ENCODE measurements at places on chromosomes 7 and 10.

- no peak for DNase-seq
Measured at GRCh38 chr10:10911471-10911921, 106.2 kb upstream of the CELF2 start.

DNA sequence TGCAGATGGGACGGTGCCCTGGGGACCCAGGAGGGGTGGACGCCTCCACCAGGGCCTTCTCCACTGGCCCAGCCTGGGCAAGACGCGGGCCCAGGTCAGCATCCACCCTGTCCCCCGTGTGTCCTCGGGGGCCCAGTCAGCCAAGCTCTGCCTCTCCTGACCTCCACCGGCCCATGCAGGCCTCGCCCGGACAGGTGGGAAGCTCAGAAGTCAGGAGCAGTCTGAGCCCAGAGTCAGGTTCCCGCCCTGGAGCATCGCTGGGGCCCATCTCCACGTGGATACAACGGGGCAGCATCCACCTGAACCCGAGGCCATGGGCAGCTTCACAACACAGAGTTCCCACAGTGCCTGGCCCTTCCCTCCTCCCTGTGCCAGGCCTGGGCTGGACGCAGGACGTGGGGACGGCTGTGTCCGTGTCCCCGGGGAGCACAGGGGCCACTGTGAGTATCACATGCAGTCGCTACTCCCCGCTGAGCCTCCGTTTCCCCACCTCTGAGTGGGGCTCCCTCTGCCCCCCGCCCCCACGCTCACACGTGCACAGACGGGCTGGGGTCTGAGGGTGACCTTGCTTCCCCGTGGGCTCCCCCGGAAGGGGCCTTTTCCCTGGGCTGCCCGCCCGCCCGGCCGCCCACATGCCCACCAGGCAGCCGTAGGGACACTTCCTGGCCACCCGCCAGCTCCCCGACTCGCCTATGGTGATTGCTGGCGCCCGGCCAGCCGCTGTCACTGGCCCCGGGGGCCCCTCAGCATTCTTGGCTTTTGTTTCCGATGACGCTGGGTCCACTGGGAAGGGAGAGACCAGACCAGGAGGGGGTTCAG lies 64.3 kb downstream of the PDGFA start:
- DNase-seq = no peak

DNA sequence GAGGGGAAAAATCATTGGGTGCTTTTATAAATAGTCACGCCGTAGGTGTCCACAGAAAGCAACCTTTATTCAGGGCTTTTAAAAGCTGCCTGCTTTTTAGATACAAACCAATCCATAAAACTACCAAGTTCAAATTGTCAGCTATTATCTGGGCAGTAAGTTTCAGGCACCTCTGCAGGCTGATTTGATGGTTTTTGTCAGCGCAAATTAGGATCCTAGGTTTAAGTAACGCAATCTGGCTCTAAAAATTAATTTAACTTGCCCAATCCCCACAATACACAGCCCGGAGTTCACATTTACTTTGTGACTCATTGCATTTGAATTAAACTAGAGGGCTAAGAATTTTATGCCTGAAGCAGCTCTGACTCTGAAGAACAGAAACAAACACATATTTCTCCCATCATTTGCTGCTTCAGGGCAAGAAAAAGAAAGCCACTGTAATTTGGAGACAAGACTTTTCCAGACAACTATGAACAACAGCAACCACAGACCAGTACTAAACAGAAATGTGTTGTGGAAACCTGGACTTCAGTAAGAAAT lies 43.3 kb downstream of the NRP1 start:
- no peak for DNase-seq

DNA sequence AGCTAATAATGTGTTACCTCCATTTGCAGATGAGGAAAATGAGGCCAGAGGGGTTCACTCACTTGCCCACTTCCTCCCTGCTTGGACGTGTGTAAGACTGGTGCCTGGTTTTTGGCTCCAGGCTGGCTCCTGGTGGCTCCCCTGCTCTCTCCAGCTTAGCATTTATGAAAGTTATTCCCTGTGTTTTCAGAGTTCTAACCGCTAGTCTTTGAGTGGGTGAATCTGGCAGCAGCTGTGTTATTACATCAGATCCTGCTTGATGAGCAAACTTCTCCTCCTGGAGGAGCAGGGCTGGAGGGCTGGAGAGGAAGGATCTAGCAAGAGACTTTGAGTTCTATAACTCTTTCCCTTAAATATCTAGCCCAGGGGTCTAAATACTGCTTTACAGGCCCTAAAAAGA lies 80.9 kb upstream of the AGBL3 start:
- DNase-seq = no peak

DNA sequence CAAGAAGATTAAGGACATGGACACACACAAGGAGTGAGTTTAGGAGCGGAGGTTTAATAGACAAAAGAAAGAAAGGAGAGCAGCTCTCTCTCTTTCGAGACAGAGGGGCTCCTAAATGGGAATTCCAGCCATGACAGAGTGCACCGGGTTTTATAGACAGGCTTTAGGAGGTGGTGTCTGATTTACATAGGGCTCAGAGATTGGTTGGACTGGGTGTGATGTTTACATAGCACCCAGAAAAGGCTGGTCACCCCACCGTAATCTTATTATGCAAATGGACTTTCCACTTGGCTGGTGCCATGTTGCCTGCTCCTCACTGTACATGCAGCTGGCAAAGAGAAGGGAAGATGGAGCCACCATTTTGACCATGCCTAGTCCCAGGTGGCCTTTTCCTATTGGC lies 28.4 kb upstream of the MRC1 start:
- no peak for DNase-seq

GRCh38 chr7:112699725-112700513 lies 90.3 kb downstream of the TMEM168 start:
- no peak for DNase-seq

DNA sequence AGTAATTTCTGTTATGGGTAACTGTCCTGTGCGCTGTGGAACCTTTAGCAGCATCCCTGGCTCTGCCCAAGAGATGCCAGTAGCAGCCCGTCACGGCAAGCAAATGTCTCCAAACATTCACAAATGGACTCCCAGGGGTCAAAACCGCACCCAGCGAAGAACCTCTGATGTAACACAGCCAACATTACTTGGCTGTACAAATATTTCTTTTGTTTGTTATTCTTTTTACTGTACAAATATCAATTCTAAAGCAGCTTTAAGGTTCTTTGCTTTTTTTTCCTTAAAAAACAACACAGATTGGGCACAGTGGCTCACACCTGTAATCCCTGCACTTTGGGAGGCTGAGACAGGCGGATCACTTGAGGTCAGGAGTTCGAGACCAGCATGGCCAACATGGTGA lies 182.5 kb downstream of the KMT2E start:
- no peak for DNase-seq

- no peak for DNase-seq
Measured at GRCh38 chr7:142927085-142927745, 6.3 kb downstream of the TRPV5 start.

- no peak for DNase-seq
Measured at GRCh38 chr10:3131098-3131497, 41.5 kb downstream of the PITRM1 start.

GRCh38 chr7:131431289-131431688 lies 103.6 kb downstream of the MKLN1 start:
- DNase-seq = no peak

DNA sequence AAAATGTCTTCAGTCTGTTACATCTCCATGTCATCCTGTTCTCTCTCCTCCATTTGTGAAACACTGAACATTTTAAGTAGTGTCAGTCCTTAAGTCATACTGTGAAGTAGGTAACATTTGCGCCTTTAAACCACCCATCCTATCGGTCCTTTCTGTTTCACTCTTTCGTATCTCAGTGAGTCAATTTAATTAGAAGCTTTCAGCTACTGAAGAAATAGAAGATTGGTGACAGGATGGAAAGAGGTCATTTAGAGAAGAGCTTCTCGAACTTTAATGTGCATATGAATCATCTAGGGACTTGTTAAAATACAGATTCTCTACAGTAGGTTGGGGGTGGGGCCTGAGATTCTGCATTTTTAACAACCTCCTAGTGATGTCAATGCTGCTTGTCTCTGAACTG lies 113.4 kb downstream of the SRI start:
- no peak for DNase-seq

- DNase-seq = no peak
Measured at GRCh38 chr7:154387252-154387651, 335.1 kb downstream of the DPP6 start.

DNA sequence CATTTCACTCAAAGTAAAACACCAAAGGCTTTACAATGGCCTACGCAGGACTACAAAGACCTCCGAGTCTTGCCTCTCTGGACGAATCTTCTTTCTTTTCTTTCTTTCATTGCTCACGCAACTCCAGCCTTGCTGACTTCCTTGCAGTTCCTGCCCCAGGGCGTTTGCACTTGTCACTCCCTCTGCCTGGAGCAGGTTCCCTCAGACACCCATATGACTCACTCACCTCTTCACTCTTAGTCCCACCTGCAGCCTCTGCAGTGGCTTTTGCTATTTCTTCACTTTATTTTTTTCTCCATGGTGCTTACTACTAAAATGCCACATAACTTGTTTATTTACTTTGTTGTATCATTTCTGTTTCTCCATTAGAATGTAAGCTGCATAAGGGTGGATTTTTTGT lies 33.1 kb downstream of the GHRHR start:
- no peak for DNase-seq

DNA sequence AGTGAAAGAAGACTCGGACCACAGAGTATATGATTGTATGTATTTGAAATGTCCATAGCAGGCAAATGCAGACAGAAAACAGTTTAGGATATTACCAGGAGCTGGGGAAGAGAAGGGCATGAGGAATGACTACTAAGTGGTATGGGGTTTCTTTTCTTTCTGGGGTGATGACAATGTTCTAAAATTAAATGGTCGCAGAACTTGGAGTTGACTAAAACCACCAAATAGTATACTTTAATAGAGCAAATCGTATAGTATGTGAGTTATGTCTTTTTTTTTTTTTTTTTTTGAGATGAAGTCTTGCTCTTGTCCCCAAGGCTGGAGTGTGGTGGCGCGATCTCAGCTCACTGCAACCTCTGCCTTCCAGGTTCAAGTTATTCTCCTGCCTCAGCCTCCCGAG lies 34.6 kb downstream of the XRCC2 start:
- DNase-seq = no peak

DNA sequence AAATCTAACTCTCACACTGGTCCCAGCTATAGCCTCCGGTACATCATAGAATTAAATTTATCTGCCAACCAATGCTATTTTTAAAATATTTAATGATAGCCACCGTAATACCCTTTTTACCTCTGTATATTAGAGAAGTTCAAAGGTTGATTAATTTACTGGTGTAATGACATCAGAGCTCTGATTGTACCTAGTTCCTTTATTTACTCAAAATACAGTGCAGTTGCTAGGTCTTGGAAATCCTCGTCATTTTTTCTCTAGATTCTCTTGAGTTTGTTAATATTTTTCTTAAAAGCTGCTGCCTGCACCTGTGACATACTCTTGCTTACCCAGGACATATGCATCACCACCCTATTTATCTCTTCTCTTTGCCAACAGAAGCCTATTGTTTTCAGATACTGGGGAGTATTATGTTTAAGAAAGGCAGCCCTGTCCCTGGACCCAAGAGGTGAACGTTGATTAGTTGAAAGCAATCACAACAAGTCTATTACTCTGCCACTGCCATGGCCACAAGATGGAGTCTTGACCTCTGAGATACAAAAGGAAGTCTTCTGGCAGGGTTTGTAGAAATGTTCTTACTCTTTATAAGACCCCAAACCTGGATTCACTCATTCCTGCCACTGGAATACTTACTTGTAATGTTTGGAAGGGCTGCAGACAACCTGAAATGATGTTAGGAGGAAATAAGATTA lies 25.6 kb upstream of the TMEM26 start:
- DNase-seq = no peak

DNA sequence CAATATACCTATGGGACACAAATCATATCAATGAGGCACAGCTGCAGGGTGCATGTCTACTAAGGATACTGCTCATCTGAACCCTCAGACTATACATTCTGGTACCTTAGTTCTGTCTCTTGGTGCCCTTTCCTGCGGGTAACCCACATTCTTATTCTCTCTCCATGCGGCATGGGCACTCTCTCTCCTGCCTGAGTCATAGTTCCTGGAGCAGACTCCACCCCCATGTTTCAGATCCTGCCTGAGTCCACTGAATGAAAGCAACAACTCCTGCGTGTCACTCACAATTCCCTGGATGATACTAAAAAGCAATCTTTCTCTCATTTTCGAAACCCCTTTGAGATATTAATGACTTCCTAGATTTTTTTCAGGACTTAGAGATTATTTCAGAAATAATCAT lies 653.1 kb upstream of the C7orf33 start:
- DNase-seq = no peak

- DNase-seq = no peak
Measured at GRCh38 chr10:66983475-66983818, 57.6 kb downstream of the LRRTM3 start.

GRCh38 chr10:5985029-5985428 lies 7.7 kb upstream of the IL15RA start:
- DNase-seq = no peak

DNA sequence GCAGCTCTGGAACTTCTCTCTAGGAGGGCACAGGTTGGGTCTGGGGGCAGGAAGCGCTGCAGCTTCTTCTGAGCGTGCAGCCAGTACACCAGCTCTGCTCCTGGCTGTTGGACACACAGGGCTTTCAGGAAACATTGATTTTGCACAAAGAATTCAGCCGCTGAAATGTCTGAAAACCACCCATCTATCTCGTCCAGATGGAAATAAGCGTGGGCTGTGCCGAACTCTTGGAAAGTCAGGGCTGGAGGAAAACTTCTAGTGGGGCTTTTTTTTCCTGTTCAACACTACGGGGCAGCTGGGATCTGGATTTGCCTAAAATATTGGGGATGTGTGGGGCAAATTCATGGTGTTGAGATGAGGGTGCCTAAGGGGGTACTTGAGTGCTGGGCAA lies 31.2 kb downstream of the PALD1 start:
- DNase-seq = no peak

GRCh38 chr10:129659508-129660268 lies 192.6 kb downstream of the MGMT start:
- no peak for DNase-seq

DNA sequence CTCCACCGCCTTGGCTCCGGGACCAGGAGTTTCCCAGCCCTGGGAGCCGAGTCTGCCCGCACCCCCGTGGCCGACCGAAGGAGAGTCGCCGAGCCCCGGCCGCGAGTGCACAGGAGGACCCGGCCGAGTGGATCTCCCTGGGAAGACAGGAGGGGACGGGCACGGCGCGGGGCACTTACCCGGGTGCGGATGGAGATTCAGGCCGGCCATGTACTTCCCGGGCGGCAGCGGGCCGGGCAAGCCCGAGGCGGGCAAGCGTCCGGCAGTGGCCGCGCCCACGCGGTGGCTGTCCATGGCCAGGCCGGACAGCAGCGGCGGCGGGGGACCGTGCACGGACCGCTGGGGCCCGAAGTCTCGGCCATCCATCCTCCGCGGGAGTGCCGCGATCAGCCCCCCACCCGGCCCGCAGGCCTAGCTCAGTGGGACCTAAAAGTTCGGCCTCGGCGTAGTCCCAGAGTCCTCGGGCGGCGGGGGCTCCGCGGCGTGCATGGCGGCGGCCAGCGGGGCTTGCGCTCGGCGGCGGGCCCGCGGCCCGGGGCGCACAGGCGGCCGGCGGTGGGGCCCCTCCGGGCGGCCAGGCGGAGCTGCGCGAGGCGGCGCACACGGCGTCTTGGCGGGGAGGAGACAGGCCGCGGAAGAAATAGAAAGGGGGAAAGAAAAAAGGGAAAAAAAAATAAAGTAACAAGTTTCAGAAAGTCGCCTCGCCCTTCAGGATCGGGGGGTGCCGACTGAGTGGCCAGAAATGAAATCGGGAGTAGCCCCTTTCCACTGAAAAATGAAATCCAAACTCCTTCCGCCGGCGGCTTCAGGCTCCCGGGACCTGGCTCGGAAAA lies 2.5 kb downstream of the TNRC18 start:
- DNase-seq = no peak

Data from activated CD8-positive, alpha-beta memory T cell treated with anti-CD3 and anti-CD28 coated beads for 4 hours (primary cell).